ENCODE measurements at places on chromosomes 3 and 15.

- DNase-seq: no peak
Observed at GRCh38 chr3:78913711-78914110, 854.1 kb downstream of the ROBO1 start.

DNA sequence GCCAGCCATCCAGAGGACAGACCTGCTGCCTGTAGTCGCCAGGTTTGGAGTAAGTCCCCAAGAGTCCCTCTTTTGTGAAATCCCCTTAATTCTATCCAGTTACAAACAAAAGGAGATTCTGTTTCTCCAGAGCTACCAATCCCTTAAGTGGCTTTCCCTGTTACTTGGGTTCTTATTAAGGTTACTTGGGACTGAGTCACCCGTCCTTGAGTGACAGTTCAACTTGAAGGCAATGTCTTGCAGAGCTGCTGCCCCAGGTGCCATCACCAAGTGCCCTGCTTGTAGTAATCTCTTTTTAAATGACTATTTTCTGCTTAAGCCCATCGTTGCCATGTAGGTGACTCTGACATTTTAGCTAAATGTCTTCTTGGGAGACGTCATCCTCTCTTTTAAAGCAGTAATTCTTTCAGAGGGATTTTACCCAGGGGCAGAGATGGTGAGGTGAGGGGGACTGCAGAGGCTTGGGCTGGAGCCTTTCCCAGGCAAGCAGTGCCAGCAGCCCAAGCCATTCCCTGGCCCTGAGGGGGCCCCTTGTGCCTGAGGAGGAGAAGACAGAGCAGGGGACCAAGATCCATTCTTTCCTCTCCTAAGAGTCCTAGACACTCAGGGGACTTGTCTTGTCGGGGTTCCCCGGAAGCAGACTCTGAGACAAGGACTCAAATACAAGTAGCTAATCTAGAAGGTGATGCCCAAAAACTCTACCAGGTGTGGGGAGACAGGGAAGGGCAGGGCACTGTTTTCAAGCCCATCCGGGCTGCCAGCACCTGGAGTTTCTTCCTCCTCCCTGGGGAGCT, 253.7 kb downstream of the PLCL2 start:
- DNase-seq: no peak

GRCh38 chr3:192419312-192419711, 308.0 kb downstream of the FGF12 start:
- DNase-seq: no peak

DNA sequence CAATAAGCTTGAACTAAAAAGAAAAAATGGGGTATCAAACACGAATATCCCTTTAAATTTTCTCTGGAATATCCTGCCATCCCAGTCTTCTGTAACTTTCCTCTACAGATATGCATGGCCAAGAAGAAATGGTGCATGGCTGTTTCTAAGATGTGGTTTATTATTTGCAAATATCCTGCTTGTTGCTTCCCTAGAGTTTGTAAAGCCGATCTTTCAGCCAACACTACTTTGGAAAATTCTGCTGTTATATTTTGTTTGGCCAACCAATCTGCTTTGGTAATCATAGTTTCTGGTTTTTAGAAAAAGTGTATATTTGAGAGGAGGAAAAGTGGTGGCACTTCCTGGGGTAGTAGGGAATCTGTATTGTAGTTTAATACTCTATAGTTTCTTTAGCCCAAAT, 13.9 kb downstream of the PHLDB2 start:
- DNase-seq: no peak

DNA sequence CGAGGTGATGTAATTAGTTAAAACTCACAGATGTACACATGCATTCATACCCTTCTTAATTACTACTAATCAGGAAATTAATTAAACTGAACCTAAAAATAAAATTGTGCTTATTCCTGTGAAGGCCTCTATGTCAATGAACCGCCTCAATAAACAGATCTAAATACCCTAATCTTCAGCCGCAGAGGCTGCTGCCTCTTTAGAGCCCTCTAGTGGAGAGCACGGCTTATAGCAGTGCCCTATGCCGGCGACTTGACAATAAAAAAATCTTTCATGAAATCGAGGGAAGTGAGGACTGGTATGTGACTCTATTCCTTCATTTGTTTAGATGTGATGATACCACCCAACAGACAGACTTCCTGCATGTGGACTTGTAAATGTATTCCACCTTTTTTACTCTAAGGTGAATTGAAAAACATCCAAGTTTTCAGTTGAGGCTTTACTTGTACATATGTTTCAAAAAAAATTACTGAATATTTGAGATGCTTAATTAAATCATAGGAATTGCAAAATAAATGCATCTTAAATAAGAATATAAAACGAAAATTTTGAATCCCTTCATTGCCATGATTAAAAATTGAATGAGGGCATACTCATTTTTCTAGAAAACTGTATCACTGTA, 8.3 kb upstream of the EPHA3 start:
- peak; percentile 61 for DNase-seq

DNA sequence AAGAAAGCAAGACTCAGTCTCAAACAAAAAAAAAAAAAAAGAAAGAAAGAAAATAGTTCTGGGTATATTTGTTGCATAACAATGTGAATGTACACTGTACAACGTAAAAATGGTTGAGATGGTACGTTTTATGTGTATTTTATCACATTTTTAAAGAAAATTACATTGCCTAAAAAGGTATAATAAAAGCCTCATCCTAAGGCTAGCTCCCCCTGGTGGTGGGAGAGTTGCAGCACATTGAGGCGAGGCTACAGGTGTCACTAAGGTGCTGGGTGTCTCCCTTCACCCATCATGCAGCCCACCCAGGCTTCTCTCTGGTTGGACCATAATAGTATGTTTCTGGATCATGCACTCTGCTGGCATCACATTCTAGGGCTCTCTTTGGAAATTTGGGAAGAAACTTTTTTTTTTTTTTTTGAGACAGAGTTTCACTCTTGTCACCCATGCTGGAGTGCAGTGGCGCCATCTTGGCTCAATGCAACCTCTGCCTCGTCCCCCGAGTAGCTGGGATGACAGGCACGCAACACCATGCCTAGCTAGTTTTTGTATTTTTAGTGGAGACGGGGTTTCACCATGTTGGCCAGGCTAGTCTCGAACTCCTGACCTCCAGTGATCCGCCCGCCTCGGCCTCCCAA, 12.4 kb upstream of the RAB11A start:
- peak; percentile 63 for DNase-seq

- DNase-seq: no peak
Observed at GRCh38 chr15:39099524-39099923, 481.4 kb upstream of the THBS1 start.

- DNase-seq: no peak
Observed at GRCh38 chr3:136404056-136404455, 153.9 kb downstream of the PCCB start.

DNA sequence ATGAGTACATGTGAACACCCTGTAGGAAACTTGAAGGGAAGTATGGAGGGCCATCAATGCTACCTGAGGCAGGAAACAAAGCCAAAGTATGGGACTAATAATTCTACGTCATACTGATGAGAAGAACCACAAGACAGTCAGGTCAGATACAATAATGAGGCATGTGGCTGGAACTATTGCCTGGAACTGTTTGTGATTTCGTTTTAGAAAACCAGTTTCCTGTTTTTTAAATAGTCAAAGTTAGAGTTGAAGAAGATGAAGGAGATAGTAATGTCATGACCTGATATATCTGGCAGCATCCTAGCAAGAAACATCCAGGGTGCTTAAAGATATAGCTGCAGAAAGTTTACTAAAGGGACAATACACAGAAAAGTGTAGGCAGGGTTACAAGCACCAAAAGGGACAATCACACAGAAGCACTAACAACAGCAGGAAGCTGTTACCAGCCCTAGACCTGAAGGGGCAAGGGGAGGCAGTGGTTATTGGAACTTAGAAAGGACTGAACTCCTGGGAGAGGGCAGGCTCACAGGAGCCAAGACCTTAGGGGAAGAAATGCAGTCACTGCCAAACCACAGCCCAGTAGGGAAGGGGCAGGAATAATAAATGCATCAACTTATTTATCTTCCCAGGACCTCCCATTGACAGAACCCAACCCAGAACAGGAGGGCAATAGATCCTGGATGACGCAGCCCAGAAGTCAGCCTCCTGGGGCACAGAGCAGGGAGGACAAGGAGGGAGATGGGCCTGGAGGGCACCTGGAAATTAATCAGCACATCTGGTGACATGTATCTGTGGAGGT, 302.1 kb upstream of the STT3B start:
- no peak for DNase-seq

- DNase-seq: peak; percentile 97
Observed at GRCh38 chr3:124811436-124811835, 75.7 kb downstream of the ITGB5 start.

- no peak for DNase-seq
Observed at GRCh38 chr3:134067531-134068161, 37.9 kb upstream of the SLCO2A1 start.

- DNase-seq: no peak
Observed at GRCh38 chr3:183635107-183635430, 354 bp upstream of the KLHL24 start.

GRCh38 chr15:30990036-30990435, 1.4 kb downstream of the MTMR10 start:
- DNase-seq: no peak

- DNase-seq: peak; percentile 29
Observed at GRCh38 chr15:93997071-93997658, 234.2 kb upstream of the MCTP2 start.

DNA sequence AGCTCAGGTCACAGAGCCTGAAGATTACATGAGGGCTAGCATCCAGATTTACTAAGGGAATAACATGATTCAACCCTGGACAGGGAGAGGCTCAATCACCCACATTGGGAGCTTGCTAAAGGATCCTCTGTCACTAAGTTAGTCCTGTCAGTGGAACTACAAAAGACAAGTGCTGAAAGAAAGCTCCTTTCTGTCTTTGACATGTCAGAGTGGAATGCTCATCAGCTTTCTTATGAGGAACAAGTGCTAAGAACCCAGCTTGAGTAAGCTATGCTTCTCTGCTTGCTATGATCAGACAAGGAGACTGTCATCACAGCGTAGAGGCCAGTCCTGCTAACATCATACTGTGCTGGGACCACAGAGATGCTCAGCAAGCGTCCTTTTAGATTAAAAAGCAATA, 74.5 kb downstream of the MB21D2 start:
- DNase-seq: no peak

- DNase-seq: peak; percentile 61
Observed at GRCh38 chr3:195201295-195201694, 69.7 kb downstream of the XXYLT1 start.

GRCh38 chr3:64653101-64653500, 34.7 kb downstream of the ADAMTS9 start:
- DNase-seq: no peak

DNA sequence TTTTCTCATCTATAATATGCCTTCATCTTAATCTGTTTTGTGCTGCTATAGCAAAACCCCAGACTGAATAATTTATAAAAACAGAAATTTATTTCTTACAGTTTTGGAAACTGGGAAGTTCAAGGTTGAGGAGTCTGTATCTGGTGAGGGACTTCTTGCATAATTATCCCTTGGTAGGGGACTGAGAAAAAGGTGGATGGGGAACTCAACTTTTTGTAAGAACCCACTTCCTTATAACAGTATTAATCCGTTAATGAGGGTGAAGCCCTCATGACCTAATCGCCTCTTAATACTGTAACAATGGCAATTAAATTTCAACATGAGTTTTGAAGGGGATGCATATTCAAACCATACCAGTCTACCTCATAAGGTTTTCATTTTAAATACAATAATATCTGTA, 17.4 kb upstream of the MYH15 start:
- no peak for DNase-seq

DNA sequence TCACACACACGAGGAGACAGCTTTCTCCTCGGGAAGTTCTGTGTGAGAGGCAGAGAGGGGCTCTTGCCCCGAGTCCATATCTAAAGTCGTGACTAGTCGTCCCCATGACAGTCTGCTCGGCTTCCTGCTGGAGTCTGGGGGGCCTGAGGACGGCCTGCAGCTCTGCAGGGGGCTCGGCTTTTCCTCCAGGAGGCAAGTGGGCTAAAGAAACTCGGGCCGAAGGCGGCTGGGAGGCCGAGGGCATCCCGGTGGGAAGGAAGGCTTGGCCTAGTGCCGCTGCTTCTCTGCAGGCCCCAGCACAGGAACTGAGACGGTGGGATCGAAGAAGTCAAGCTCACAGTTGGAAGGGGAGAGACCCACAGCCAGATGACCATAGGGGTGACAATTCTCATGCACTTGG, 25.4 kb upstream of the PIGZ start:
- DNase-seq: no peak

DNA sequence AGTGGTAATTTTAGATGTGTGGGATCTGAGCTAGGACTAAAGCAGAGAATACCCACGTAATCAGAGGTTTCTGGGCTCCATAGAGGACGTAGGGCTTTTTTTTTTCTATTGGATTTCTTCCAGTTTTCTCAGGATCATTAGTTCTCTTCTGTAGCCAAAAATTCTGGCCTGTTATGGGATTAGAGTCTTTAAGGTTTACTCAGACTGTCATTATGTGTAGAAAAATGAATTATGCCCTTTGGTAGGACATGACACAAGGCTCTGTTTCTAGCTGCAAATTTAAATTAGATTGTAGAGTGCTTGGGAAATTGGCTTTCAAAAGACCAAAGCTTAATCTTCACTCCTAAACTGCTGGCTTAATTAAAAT, 1.9 kb downstream of the SETD5 start:
- no peak for DNase-seq

DNA sequence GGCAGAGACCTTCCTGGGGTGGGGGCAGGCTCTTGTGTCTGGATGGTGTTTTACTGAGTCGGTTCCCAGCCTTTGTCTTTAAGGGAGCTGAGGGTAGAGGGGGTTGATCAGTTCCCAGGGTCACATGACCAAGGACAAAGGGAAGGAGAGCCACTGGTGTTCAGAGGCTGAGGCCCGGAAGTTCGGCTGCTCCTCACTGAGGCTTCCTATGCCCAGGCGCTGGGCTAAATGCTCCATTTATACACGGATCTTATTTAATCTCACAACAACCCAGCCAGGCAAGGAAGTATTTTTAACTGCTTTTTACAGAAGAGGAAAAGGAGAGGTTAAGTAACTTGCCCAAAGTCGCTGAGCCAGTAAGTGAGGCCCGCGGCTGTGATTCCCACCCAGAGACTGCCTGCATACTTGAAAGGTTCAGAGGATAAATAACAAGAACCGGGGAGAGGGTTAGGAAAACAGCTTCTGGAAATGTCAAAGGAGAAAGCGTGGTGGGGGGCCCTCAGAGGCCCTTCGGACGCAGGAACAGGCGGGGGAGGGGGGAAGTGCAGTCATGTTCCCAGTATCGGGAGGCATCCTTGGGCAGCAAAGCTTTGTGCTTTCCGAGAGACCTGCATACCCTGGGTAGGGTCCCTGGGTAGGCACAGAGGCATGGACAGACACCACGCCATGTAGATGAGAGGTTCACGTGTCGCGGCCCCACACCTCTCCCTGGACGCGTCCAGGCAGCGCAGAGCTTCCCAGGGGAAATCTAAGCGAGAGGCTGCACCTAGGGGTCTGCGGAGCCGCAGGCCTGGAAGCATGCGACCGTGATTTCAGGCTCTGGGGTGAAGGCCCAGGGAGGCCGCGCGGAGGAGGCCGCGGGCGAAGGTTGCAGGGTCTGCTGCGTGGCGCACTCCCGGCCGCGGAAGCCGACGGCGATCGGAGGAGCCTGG, 21.3 kb downstream of the EPHB3 start:
- DNase-seq: peak; percentile 81

All from fibroblast of skin of back (primary cell).